NCI-H2081 (cell line): ENCODE measurements at places on chromosomes 2 and 18.
A peak's percentile ranks its signal among the peaks of the same experiment; 100 is the strongest.

DNA sequence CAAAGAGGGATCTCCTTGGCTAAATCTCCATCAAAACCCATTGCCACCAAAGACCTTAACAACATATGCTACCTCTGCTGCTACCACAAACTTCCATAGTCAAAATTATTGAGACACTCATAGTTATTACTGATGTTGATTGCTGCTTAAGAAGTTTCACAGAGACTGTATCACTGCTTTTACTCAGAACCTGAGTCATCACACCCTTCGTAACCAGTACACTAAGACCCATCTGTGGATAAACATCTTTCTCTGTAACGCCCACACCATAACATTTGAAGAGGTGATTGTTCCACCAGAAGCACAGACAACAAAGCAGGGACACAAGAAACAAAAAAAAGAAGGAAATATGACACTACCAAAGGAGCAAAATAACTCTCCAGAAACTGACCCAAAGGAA, 1563.1 kb downstream of the LRP1B start:
- DNase-seq: no peak

- no peak for DNase-seq
Measured at GRCh38 chr2:172179045-172179701, 76.5 kb upstream of the DLX2 start.

DNA sequence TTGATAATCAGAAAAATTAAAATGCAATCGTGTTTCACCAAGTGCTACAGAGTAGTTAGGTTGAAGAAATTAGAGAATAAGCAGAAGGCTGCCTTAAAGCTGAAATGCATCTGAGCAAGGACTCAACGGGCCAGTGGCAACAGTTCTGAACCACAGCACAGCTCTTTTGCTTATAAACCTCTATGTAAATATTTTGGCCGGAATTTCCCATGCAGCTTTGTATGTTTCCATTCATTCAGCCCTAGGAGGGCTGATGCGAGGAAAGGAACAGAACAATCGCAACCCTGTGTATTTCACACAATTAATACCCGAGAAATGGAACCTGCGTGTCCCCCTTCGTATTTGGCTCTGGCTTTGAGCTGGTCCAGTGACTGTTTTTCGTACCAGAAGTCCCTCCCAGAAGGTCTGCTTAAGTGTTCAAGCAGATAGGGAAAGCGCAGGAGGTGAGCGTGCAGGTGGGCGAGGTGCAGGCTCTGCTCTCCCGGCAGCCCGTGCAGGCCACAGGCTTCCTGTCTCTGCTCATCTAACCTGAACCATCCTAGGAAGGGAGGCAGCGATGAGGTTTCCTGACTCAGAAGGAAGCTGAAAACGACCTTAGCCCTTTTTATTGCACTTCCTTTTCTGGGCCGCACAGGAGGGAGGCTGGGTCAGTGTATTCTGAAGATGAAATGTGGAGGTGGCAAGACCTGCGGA, 67.3 kb downstream of the ASB1 start:
- DNase-seq: no peak

DNA sequence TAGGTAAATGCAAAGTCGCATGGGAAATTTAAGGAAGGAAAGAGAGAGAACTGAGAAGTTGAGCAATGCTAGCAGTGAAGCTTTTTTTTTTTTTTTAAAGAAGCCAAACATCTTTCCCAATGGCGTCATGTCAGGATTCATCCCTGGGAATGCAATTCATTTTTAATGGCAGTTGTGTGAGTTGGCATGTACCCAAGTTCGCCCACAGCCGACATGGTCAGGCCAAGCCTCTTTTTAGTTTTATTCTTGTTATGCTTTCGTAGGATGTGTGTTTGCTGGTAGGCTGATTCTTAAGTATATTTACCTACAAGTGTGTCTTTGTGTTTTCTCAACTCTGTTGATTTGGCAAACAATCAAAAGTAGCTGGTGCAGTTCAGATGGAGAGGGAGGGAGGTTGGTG, 127.6 kb upstream of the ITGA6 start:
- DNase-seq: peak; percentile 55

DNA sequence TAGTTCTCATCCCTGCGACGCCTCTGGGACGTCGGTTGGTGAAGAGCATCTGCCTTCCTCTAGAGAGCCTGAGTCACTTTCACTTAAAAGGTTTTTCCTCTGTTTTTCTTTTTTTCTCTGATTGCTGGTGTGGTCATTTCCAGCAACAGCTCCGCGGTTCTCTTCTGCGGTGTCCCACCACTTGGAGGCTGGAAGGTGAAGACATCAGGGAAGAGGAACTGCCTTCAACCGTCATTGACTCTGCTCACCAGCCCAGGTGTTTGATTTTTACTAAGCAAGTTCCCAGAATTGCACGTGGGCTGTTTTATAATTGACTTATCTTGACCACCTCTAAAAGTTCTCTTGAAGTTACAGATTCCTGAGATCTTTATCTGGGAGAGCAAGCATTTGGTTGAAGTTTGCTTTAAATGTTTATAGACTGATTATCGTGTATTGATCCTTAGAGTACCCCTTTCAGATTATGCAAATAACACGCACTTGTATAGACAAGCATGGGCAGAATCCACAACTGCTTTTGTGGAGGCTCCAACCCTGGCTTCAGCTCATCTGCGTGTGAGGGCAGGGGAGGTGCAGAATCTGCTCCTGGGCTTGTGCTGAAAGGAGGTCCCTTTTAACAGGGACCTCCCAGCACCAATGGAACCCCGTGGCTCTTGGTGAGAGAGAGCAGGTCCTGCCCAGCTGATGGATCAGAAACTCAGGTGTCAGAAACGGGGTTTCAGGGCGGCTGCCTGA, 3.5 kb downstream of the CTDP1 start:
- DNase-seq: no peak

DNA sequence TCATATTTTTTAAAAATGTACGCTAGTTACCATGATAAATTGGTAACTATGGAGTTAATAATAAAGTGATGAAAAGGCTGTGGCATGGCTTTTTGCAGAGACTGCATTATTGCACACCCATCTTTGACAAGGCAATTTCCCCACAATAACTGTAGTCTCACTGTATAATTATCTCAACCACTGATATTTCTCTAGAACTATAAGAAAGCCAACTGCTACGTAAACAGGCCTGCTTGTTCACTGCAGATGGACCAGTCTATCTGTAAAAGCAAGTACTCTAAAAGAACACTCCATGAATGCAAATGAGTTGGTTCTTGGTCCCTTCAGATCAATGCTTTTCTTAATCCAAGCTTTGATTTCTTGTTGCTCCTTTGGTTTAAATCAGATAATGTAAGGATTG, 218.7 kb downstream of the RBM43 start:
- no peak for DNase-seq

DNA sequence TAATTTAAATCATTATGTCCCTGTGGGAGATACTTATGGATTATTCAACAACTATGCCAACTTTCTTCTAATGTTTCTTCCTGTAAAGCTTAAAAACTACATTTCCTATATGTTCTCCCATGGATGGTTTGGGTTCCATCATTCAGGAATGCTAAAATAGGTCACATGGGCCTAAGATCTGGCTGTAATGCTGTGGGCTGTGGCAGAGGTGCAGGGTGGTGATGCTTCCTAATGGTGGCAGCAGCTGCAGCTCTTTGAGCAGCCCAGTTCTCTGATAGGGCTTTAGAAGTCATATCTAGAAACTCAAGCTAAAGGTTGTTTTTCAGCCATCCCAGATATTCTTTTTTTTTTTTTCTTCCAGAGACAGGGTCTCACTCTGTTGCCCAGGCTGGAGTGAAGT, 266.1 kb downstream of the ZNF385B start:
- DNase-seq: no peak

DNA sequence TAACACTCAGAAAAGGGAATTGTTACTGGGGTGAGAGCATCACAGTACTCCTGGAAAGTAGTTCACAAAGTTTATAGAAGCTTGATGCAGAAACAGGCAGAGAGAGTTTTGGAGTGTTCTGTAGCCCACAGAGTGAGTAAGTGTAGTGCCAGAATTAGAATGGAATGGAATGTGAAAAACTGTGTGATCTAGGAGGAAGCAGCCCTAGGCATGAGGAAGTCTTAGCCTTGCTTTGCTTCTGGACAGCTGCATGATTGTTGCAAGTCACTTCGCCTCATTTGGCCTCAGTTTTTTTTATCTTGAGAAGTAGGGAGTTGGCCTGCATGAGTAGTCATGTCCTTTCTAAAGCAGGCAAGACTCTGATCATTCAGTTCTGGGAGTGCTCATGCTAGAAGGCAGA, 10.9 kb downstream of the SERPINB12 start:
- no peak for DNase-seq

DNA sequence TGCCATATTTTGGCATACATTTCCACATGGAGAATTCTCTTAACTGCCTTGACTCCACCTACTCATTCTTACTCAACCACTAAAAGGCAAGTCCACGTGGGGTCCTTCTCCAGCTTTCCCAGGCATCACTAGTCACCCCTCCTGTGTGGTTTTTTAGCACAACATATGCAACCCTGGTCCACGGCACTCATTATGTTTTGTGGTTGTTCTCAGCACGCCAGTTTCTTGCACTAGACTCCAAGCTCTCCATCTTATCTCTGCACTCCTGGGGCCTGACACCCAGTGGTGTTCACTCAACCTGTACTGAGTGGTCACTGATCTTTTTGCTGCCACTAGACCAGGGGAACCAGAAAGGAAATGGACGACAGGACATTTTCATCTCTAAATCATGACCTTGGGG, 18.0 kb downstream of the MARCHF4 start:
- no peak for DNase-seq

GRCh38 chr2:133418021-133418420, 150.2 kb downstream of the NCKAP5 start:
- no peak for DNase-seq

GRCh38 chr2:181790716-181791649, 100.5 kb upstream of the ITPRID2 start:
- DNase-seq: no peak

DNA sequence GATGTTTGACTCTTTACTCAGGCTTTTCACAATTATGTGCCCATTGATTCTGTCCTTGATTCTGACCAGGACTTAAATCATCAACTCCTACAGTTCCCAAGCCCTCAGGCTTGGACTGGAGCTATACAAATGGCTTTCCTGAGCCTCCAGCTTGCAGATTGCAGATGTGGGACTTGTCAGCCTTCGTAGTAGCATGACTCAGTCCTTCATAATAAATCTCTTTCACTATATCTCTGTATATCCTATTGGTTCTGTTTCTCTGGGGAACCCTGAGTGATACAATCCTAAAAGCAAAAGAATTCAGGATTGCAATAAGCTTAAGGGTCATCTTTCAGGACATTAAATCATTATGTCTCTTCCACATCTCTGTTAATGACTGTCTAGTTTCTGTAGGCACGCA, 356.6 kb downstream of the RIT2 start:
- no peak for DNase-seq

DNA sequence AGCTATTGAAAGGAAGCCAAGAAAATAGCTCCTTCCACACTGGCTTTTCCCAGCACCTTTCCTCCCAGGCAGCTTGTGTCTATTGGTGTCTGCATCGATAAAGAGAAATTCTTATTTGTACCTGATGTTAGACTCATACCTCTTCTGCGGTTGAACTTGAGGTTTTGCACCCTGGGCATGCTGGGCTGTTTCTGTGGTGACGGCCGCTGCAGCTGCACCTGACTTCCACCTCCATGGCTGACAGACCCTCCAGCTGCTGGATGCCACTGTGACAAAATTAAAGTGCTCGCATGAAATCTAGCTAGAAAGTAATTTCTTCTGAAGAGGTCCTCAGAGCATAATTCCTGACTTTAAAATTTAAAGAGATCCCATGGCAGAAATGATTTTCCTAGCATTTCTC, 6.6 kb downstream of the FECH start:
- DNase-seq: no peak

DNA sequence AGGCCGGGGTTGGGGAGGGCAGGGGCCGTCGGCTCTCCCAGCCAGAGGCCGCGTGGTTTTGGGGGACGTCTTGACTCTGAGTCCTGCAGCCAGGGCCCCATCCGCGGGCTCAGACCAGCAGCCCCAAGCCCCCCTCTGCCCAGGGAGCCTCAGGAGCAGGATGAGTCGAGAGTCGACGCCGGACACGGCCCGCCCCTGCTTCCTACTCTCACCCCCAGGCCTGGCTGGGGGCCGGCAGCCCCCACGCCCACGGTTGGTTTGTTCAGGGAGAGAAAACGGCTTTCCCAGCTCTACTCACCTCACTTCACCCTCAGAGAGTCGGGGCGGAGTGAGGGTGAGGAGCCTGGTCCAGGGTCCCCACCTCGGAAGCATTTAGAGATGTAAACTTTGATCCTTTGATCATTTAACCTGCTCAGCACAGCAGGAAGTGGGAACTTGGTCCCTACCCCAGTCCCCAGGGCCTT, 6.9 kb downstream of the SNORC start:
- DNase-seq: no peak

GRCh38 chr18:79926306-79926705, 25.1 kb downstream of the SLC66A2 start:
- DNase-seq: no peak

DNA sequence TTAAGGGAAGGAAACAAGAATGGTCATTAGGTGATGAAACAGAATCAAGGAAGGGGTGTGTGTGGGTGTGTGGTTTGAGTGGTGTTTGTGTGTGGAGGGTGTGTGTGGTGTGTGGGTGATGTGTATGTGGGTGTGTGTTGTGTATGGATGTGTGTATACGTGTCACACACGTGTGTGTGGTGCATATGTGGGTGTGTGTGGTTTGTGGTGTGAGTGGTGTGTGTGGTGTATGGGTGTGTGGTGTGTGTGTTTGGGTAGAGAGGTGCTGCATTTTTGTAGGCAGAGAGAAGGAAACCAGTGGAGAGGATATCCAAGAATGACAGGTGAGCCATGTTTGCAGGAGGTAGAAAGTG, 1.1 kb upstream of the CEP192 start:
- DNase-seq: no peak

DNA sequence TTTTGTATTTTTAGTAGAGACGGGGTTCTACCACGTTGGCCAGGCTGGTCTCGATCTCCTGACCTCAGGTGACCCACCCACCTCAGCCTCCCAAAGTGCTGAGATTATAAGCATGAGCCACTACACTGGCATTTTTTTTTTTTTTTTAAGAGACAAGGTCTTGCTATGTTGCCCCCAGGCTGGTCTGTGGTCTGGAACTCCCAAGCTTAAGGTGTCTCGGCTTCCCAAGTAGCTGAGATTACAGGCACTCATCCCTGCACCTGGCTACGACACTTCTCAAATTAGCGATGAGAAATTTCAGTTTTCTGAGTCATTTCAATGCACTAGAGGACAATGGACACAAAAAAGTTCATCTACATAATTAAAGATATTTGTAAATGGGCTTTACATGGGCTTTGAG, 36.6 kb upstream of the TCF7L1 start:
- no peak for DNase-seq
